D721Med (cell line): ENCODE measurements at places on chromosomes 3 and 15.

GRCh38 chr3:196219194-196219969 is 3.0 kb downstream of the SLC51A start:
- DNase-seq, result no peak

- DNase-seq, result no peak
Observed at GRCh38 chr3:64368257-64369020, 143.2 kb upstream of the PRICKLE2 start.

DNA sequence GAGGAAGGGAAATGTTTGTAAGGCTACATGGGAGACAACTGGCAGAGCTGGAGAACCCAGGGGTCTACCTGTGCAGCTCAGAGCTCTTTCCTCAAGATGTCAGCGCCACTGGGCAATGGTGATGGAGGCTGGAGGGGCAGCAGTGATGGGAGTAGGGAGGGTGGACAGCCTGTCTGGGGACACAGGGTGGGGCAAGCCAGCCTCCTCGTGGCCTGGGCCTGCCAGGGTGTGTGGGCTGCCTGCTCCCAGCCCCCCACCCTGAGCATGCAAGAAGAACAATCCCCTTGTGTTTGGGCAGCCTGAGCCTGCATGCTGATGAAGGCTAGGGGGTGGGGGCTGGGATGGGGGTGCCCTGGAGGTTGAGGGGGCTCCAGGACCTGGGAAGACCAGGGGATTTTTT is 1.2 kb downstream of the PCBP4 start:
- DNase-seq, result no peak

- DNase-seq, result peak; percentile 6
Observed at GRCh38 chr15:74178326-74179100, 5.0 kb downstream of the ISLR start.

DNA sequence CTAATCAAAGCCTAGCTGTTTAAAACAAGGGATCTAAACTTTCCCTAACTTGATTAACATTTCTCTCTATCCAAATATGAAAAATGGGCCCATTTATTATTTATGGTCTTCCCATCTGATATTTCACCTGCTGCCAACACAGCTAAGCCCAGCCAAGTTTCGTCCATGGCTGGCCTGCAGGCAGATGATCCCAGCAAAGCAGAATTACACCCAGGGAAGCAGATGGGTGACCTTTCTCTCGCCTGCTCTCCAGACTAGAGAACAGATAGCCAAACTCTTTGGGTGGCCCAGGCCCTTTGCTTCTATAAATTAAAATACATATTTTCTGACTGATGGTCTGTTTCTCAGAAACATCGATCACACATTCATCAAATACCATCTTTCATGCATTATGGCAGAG is 1038.8 kb downstream of the AGBL1 start:
- DNase-seq, result no peak

DNA sequence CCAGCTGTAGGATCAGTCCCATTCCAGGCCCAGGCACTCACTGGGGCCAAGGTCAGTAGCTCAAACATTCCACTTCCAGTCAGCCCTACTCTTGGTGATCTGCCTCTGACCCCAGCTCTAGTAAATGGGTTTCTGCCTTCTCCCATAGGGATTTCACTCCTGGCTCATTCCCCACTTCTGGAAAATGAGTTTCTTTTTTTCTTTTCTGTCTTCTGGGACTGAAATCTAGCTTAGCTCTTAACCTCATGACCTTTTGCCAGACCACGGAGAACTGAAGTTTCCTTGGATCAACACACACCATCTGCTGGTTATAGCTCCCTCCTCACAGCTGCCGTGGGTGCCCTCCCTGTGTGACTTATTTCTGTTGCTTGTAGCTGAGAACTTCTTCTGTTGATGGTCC is 21.3 kb downstream of the MME start:
- DNase-seq, result no peak

DNA sequence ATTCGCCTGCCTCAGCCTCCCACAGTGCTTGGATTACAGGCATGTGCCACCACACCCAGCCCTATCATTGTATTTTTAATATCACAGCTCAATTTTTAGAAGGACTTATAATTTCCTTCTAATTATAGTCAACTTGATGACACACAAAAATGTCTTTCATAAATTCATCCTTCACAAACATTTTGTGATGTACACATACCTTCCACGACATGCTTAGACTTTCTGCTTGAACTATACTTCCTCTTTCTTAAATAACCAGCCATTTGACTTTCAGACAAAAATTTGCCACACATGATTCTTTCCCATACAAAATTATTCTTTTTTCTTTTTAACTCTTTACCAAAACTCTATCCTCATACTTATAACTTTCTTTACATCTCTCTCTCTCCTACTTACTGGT is 48.4 kb upstream of the CCK start:
- no peak for DNase-seq
